ENCODE measurements at places on chromosomes 4 and X. TPM values are rescaled to one million over a fixed set of nuclear protein-coding genes. Genes with fewer than 3 reads are reported as not detected.

Gene OTUD6A
- not detected for total RNA-seq

Gene ANKRD50
- 6.0 TPM for total RNA-seq

Gene ERAS
- 9.6 TPM for total RNA-seq

Gene STATH
- total RNA-seq, result not detected

Gene FAM9B
- not detected for total RNA-seq

Gene PAGE4
- total RNA-seq, result not detected

Gene CENPVL2
- total RNA-seq, result not detected

Gene PPBP
- not detected for total RNA-seq

Gene TRAPPC2
- 17.2 TPM for total RNA-seq

Gene NMU
- total RNA-seq, result not detected

Gene TSPAN6
- total RNA-seq, result 111 TPM

Gene EDA
- total RNA-seq, result 1.6 TPM

Gene TMSB15A
- total RNA-seq, result 2.1 TPM

Gene SMPX
- not detected for total RNA-seq

Gene CRMP1
- total RNA-seq, result not detected

Gene ADH1B
- total RNA-seq, result not detected

Gene TRIM60
- not detected for total RNA-seq

Gene BEX1
- total RNA-seq, result 377 TPM

Gene MAGEA6
- total RNA-seq, result not detected

Gene PIR
- 26.8 TPM for total RNA-seq

Gene PNCK
- 0.74 TPM for total RNA-seq

Gene XPNPEP2
- total RNA-seq, result not detected

Gene KCND1
- total RNA-seq, result 0.44 TPM

Gene F11
- total RNA-seq, result not detected

Gene CENPE
- 22.1 TPM for total RNA-seq

Gene MAGEA2
- total RNA-seq, result not detected

Gene GPC3
- total RNA-seq, result 730 TPM

Gene KLHL2
- 1.1 TPM for total RNA-seq

Gene OPRPN
- not detected for total RNA-seq

Gene ART3
- not detected for total RNA-seq

Gene PRR32
- total RNA-seq, result not detected

Gene ARR3
- not detected for total RNA-seq

Measured in G401 (cell line).